ENCODE measurements at places on chromosomes 4 and X.

GRCh38 chr4:133129237-133129636 lies 19.9 kb upstream of the PCDH10 start:
- no peak for DNase-seq

- DNase-seq, result no peak
These were observed 391.5 kb upstream of the IGFBP7 start for GRCh38 chr4:57501720-57502119.

DNA sequence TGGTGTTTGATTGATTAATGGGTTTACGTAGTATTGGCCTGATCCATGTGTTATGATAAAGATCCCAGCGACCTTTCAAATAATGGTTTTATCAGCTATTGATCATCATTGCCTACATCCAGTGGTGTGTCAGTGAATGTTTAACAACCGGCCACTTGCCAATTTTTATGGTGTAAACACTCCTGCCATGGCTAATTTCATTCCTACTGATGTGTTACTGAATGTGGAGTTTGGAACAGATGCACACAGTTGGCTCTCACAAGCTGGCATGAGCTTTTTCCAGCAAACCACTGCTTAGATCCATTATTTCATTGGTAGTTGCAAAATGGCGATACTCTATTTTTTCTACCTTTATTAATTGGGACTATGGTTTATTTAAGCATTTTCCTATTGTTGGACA lies 139.9 kb downstream of the REPS2 start:
- no peak for DNase-seq

- DNase-seq, result no peak
These were observed 2197.7 kb downstream of the ARAP2 start for GRCh38 chr4:34046580-34046979.

GRCh38 chrX:153226344-153227185 lies 47.5 kb downstream of the MAGEA1 start:
- peak; percentile 60 for DNase-seq

DNA sequence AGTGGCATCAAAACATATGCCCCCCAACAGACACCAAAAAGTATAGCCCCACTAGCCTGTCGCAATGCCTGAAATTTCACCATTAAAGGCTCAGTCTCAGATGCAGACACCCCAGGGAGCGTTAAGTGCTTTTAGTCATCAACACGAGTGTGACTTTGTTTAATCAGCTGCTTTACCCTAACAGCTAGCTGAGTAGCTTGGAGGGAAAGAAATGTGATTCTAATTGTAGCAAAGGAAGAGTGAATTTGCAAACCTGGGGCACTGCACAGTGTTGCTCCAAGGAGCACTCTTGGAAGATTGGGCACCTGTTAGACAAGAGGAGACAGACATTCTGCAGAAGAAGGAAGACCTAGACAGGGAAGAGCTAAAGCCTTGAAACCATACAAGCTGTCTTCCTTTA lies 145.1 kb downstream of the BEND2 start:
- no peak for DNase-seq

DNA sequence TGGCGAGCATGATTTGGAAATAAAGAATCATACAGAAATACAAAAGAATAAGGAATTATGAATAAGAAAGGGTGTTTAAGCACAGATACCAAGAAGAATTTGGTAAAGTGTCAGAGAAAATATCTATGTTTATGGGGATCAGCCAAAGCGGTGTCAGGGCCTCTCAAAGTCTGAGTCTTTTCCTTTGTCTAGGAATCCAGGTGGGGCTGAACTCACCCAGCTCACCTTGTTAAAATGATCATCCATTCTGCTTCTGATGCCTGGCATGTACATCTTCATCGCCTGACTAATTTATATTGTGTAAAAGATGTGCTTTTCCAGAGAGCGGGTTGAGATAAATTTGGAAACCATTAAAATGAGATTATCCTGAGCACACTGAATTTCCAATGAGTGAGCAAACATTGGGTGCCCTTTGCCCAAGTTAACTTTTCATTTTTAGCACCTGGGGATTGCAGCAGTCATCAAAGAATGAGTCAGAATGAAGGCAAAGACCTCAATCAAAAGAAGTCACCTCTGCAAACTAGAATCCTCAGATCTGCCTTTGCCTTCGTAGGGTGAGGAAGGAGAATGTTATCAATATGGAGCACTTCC lies 141.9 kb upstream of the ANXA3 start:
- no peak for DNase-seq

GRCh38 chr4:119268466-119268865 lies 53.5 kb downstream of the FABP2 start:
- DNase-seq, result no peak

GRCh38 chrX:143683486-143683885 lies 37.1 kb downstream of the SPANXN2 start:
- no peak for DNase-seq

DNA sequence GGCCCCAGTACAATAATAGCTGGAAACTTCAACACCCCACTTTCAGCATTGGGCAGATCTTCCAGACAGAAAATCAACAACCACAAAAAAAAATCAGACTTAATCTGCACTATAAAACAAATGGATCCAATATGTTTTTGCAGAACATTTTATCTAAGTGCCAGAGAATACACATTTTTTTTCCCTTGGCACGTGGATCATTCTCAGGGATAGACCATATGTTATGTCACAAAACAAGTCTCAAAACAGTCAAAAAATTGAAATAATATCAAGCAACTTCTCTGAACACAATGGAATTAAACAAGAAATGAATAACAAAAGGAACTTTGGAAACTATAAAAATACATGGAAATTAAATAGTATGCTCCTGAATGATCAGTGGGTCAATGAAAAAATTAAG lies 576.3 kb downstream of the PCDH19 start:
- DNase-seq, result no peak

- peak; percentile 50 for DNase-seq
These were observed 153.2 kb upstream of the RPL34 start for GRCh38 chr4:108466936-108467902.

DNA sequence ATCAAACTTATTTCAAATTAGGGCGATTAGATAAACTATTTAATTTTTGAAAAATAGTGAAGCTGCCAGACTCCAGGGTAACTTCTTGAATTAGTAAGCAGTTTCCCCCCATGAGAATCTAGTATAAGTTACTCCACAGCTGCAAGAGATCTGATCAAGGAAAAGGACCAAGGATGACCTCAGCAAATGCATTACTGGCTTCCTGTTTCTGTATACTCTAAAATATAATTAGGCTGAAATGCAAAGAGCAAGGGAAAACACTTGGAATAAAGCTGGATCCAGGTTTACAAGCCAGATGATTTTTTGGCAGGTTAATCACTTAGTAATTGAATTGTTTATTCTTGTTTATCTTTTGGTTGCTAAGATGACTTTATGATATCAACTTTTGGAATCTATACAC lies 13.4 kb upstream of the P2RY10 start:
- DNase-seq, result no peak

- DNase-seq, result no peak
These were observed 73.6 kb upstream of the PJA1 start for GRCh38 chrX:69238887-69239231.

GRCh38 chrX:13791145-13791544 lies 25.7 kb downstream of the GPM6B start:
- DNase-seq, result no peak

- DNase-seq, result no peak
These were observed 23.4 kb downstream of the SMS start for GRCh38 chrX:21963731-21964405.

GRCh38 chr4:183295711-183296110 lies 24.4 kb downstream of the CLDN22 start:
- DNase-seq, result no peak

DNA sequence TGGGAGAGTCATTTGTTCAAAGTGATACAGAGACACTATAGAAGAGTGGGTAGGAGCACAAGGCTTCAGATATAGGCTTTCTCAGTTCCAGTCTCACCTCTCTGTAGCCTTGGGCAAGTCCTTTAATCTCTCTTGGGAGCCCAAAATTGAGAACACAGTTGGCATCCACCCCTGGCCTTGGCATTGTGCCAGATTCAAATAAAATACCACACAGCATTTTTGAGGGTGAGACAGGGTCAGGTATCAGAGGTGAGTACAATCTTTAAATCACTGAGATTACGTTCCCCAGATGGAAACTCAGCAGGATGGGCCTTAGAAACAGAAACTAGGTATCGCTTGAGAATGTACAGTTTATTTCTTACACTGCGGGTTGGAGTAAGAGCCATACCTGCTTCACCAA lies 25.2 kb upstream of the SMIM10L2A start:
- DNase-seq, result no peak
